HTR-8/SVneo (cell line): ENCODE measurements at places on chromosomes 2 and 18.

GRCh38 chr18:71371951-71372605, 1083.2 kb downstream of the SOCS6 start:
- DNase-seq: no peak

- DNase-seq: no peak
Measured at GRCh38 chr2:16899958-16900357, 234.3 kb upstream of the CYRIA start.

- no peak for DNase-seq
Measured at GRCh38 chr2:5372141-5372540, 320.0 kb upstream of the SOX11 start.

DNA sequence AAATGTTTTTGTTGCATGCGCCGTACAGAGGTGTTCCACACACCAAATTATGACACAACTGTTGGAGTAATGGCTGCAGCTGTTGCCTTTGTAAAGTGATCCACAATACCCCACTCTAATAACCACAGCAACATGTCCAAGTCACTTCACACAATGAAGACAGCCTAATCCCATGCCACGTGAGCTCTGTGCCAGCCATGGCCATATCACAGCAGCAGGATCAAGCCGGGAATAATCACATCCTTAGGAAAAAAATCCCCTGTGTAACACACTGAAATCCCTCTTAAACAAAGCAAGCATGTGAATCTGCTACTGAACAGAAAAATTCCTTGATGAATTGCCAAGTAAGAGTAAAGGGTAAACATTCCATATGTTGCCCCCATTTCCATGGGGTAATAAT, 179.5 kb upstream of the PARD3B start:
- no peak for DNase-seq

DNA sequence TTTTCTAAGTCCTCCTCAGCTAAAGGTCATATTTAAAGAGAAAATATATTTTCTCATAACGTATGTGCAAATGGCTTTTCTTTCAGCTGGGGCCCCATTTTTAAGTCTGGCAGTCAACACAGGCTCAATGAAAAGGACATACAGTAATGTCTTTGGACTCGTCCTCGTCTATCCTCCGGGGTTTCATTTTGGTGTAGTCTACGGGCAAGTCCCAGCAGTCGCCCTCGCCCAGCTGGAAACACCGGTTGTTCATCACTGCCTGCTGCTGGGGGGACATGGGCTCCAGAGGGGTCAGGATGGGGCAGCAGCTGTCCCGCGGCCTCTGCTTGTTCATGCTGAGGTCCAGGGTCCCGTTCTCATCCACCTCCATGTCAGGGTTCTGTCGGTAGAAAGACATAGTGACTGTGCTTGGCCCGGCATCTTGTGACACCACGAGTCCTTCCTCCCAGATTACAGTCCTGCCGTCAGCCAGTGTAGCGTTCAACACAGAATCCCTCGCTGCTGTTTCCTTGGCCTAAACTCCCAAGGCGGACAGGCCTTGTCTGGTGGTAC, 144.9 kb upstream of the PXDN start:
- DNase-seq: no peak

DNA sequence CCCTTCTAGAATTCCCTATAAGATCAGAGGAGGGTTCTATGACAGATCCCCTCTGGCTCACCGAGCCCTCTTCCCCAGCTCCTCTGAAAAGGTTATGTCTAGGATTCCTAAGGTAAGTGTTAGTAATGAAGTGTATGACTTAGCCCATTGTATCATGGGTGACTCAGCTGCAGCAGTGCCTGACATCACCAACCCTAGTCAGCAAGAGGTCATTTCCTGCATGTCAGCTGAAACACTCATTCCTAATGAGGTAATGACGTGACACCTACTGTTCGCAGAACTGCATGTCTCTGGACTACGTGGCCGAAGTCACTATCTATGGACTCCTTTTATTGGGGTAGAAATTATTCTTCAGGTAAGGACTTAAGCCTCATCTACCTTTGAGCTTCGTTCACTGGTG, 196.1 kb upstream of the MYT1L start:
- no peak for DNase-seq

- DNase-seq: no peak
Measured at GRCh38 chr2:7429733-7430132, 512.5 kb downstream of the RNF144A start.

GRCh38 chr2:236972491-236973342, 113.0 kb upstream of the COPS8 start:
- DNase-seq: peak; percentile 90

DNA sequence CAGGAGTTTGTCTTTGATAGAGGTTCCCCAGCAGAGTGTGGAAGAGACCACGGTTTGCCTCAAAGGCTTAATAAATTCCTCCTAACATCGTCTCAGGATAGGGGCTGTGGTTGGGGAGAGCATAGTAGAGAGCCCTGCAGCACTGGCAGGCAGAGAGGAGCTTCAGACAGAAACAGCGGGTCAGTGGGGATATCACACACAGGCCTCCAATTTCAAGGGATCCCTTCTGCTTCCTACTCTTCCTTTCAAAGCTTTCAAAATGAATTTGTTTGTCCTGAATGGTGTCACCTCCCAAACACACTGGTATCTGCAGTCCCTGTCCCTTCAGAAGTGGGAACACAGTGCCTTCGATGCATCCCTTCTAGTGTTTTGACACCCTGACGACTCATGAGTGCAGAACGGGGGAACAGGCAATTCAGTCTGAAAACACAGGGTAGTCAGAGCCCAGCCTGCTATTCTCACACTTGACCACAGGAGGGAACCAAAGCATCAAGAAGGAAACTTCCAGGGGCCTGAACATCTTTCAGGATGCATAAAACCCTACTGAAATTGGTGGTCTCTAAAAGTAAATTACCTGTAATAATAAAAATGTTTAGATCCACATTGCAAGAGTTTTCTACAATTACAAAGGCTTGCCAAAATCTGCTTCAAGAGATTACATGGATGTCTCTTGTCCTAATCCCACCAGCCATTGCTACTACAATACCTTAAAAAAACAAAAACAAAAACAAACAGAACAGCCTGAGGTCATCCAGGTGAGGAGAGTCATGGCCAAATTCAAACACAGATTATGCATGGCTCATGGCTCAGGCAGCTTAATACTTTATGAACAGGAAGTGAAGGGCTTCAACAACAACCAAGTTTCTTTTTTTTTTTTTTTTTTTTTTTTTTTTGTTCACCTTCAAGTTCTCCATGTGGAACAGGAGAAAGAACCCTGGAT, 49.8 kb downstream of the SLC14A2 start:
- peak; percentile 59 for DNase-seq

- no peak for DNase-seq
Measured at GRCh38 chr2:205701509-205701908, 19.2 kb downstream of the NRP2 start.

- DNase-seq: no peak
Measured at GRCh38 chr2:229543176-229543873, 171.0 kb downstream of the DNER start.

- peak; percentile 29 for DNase-seq
Measured at GRCh38 chr2:207528980-207529329, 807 bp upstream of the CREB1 start.

DNA sequence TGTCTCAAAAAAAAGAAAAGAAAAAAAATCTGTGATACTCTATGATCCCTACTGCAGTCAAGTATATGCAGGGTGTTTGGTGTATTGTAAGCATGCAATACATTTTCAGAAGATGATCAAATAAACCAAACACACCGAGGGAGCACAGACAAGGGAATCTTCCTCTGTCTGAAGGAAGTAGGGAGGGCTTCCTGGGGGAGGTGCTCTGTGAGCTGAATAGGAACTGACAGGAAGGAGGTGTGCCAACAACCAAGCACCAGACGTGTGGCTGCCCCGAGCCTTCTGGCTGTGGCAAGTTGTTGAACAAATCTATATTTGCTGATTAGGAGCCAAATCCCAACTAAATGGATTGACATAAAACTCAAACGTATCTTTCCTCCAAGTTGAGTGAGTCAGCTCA, 14.6 kb downstream of the THNSL2 start:
- no peak for DNase-seq

DNA sequence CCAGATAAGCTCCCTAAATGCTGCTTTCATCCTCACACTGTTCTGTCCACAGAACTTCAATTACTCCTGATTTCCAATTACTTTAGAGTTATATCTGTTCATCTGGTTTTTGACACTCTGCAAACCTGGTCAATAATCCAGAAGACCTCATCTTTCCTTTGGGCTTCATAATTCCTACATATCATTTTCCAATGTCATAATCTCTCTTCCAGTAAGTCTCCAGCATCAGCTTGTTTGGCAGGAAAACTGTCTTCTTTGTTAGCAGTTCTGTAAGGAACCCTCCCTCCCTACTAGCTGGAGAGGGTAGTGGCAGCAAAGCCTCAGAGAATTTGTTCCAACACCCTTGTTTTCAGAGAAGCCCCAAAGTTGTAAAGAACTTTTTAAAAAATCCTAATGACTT, 11.9 kb upstream of the SLC14A1 start:
- no peak for DNase-seq

- no peak for DNase-seq
Measured at GRCh38 chr2:1032030-1032429, 81.4 kb downstream of the SNTG2 start.

DNA sequence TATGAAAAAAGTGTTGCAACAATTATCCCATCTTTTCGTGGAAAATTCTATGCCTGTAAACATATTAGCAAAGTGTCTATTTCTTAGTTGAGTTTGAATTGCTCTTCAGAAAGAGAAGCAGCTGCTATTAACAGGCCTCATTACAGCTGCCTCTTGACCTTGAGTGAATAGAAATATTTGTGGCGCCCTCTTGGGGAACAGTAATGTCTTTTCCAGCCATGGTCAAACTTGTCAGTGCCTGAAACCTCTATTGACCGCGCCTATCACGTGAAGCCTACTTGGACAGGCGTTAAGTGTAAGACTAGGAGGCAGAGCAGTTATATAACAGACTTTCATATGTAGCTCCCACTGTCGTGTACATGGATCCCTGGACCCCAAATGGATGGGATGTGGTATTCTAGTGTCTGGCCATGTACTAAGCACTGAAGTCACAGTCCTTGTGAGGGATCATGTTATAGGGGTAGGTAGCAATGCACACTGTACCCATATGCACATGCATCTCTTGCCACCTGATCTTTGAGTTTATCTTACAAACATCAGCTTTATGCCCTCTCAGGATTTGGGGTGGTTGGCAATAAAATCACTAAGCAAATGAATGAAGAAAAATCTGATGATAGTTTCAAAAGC, 245.0 kb downstream of the PTGR3 start:
- no peak for DNase-seq

DNA sequence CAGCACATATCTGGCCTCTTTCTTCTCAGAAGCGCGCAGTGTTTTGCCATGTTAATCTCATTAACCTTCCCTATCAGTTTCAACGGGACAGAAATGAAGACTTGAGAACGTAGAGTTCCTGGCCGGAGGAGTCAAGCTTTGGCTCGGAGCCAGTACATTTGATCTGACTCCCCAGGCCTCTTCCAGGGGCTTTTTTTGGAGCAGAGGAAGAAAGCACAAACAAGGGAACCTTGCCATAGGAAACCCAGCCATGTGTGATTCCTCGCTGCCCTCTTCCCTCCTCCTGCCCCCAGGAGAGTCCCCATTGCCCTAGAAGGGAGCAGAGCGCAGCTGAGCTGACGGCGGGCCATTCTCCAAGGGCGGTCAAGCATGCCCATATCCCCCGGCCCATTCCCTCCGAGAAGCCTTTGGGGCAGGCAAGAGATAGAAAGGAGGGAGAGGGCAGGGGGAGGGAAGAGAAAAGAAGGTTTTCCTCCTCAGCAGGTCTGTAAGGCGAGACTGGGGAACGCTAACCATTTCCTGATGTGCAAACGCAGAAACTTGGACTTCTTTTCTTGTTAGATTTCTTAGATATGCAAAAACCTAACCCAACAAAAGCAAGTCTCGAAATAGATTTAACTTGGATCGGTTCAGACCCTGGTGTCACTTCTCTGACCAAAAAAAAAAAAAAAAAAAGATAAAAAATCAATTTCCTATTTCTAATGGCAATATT, 63.7 kb upstream of the POU3F3 start:
- no peak for DNase-seq

- DNase-seq: no peak
Measured at GRCh38 chr2:235553696-235554100, 59.9 kb downstream of the AGAP1 start.

DNA sequence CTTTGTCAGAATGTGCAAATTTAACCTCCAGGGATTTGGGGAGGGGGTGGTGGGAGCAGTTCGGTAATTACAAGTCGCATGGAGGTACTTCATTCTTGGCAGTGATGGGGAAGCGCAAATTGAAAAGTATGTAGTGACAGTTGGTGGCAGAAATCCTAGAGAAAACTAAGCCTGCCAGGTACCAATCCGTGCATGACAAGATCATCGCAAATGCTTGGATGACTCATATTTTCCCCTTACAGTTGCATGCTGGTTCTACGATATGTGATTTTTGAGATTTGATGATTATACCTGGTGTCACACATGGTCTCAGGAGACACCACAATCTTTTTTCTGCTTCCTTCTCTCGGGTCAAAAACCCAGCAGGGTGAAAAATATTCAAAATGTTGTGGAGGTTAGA, 479.7 kb upstream of the ID2 start:
- DNase-seq: no peak

DNA sequence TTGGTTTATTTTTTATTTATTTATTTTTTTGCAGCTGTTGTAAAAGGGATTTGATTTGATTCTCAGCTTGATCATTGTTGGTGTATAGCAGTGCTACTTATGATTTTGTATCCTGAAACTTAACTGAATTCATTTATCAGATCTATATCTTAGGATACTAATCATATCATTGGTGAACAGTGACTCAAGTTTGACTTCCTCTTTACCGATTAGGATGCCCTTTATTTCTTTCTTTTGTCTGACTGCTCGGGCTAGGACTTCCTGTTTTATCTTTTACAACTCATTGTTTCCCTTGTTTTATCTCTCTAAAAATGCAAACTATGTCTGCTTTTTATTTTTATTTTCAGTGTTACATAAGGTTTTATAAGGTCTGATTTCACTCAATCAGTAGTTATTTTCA, 23.6 kb downstream of the SP100 start:
- no peak for DNase-seq

GRCh38 chr2:160324161-160324800, 124.2 kb upstream of the ITGB6 start:
- peak; percentile 24 for DNase-seq

DNA sequence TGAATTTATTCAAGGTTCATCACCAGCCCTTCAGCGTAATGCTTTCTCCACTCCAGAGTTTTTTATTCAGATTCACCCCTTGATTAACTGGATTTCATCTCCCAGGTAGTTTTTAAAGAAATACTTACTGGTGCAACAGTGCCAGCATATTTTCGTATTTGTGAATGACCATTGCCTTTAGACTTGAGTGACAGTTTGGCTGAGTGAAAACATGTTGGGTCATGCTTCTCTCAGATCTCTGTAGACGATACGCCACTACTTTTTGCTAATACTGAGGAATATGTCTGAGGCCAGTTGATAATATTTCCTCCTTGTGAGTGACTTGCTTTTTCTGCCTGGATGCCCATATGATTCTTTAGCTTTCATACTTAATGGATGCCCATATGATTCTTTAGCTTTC, 51.5 kb downstream of the CYP26B1 start:
- DNase-seq: no peak

GRCh38 chr2:50957896-50958295, 74.0 kb downstream of the NRXN1 start:
- DNase-seq: no peak
